ENCODE measurements at places on chromosomes 4 and X. TPM values are rescaled to one million over a fixed set of nuclear protein-coding genes. Genes with fewer than 3 reads are reported as not detected.

The FRG2 gene
- total RNA-seq, result not detected

- H3K27me3 ChIP-seq, result no peaks in the 10 kb centered on the region
- peak overlapping the region; percentile 15 for H3K4me3 ChIP-seq
- no peaks in the 10 kb centered on the region for H3K36me3 ChIP-seq
- H3K27ac ChIP-seq, result peak overlapping the region; percentile 71
These were observed 13.2 kb downstream of the RUFY3 start for GRCh38 chr4:70734971-70735370.

DNA sequence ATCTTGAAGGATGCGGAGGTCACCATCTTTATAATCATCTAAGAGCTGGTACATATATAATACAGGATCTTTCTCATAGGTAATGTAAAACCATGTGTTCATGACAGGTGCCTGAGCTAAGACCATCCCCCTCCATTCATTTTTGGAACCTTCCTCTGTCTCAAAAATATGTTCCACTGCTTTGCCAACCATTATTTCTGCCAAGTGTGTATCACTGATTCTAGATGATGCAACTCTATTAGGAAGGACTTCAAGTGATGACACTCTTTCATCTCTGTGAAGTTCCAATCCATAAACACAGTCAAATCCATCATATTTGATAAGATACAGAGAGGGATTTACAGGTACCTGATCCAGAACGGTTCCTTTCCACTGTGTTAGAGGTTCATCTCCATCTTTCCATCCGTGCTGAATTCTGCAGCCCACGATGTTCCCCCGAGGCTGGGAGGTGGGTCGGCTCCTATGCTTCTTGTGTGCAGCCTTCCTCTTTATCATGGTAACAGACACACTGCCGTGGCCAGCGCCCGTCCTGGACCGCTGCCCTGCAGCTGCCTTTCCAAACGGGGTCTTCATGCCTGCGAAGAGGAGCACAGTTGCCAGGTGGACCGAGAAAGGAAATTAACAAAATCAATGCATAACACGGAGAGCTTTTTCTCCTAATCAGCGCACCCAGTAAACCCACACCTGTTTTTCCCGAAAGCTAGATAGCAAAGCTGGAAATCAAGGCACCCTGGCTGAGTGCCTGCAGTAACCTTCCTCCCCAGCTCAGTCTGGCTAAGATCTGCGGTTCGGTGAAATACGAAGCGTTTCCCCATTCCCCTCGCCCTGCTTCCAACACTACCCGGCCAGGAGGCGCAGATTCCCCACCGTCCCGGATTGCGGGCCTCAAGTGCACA, 718 bp downstream of the SPIN3 start:
- H3K4me3 ChIP-seq, result peak overlapping the region; percentile 58
- H3K4me1 ChIP-seq, result peaks cover 33% of the 10 kb centered on the region
- H3K36me3 ChIP-seq, result no peaks in the 10 kb centered on the region
- DNase-seq, result no peak

The CXCL6 gene
- not detected for total RNA-seq

GRCh38 chr4:115596265-115597001, 483.0 kb upstream of the NDST4 start:
- no peak overlapping the region for H3K27ac ChIP-seq
- H3K4me3 ChIP-seq, result no peak overlapping the region
- no peaks in the 10 kb centered on the region for H3K36me3 ChIP-seq
- no peak for DNase-seq

The PASD1 gene
- not detected for total RNA-seq

The IRS4 gene
- not detected for total RNA-seq

DNA sequence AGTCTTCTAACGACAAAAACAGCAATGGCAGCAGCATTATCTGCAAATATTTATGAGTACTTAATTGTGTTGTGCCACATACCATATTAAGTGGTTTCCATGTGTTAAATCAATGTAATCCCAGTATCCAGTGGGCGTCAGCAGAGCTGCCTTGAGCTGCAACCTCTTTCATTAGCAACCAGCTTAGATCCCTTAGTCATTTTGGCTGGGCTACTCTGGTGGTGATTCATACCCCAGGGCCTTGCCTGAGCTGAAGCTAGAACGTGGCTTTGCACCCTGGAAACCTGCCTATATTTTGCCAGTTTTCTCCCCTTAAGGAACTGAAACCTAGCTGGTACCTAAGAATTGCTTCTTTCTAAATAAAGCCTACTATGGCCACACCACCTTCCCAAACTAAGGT, 474.3 kb upstream of the FTHL17 start:
- no peaks in the 10 kb centered on the region for H3K36me3 ChIP-seq
- no peak for DNase-seq
- no peaks in the 10 kb centered on the region for H3K27me3 ChIP-seq
- no peaks in the 10 kb centered on the region for H3K4me1 ChIP-seq
- no peak overlapping the region for H3K27ac ChIP-seq

The SPANXA1 gene
- not detected for total RNA-seq

GRCh38 chr4:1565598-1566295, 118.4 kb downstream of the FAM53A start:
- peaks cover 10% of the 10 kb centered on the region for H3K4me1 ChIP-seq
- H3K27me3 ChIP-seq, result no peaks in the 10 kb centered on the region
- no peak overlapping the region for H3K27ac ChIP-seq
- H3K36me3 ChIP-seq, result no peaks in the 10 kb centered on the region
- no peak overlapping the region for H3K4me3 ChIP-seq
- DNase-seq, result peak; percentile 42

DNA sequence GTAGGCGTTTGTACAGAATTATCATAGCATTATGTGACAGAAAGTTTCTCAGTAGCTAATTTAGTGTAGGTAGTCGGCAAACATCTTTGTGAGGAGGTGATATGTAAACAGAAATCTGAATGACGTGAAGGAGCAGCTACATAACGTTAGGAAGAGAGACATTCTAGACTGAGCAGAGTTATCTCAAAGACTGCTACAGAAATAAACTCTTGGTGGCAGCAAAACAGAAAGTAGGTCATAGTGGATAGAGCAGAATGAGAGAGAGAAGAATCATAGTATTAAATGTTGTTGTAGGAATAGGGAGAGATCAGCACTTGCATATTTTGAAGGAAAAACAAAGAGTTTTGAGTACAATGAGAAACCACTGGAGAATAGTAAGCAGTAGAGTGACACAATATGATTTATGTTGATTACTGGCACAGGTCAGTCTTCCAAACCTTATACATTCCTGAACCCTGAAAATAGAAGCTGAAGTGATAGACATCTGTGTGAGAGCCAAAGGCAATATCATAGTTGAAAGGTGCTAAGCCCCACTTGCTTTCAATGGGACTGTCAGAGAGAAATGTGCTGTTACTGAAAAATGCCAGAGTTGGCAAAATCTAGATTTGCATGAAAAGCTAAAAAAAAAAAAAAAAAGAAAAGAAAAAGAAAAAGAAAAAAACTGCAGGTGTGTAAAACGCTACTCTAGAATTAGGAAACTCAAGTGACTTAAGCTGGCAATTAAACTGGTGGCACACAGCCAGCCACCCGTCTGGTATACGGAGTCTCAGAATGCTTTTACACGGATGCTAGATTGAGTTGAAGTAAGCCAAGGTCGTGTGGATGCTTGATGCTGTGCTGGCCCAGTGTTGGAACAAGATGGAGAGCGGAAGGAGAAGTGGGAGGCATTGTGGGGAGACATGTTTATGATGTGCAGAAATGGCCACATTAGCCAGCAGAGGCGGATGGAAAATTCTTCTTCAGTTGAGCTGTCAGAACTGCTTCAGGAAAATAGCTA, 750.2 kb upstream of the HS3ST1 start:
- no peaks in the 10 kb centered on the region for H3K27me3 ChIP-seq
- H3K4me1 ChIP-seq, result no peaks in the 10 kb centered on the region
- no peak overlapping the region for H3K27ac ChIP-seq
- H3K36me3 ChIP-seq, result no peaks in the 10 kb centered on the region
- no peak for DNase-seq

DNA sequence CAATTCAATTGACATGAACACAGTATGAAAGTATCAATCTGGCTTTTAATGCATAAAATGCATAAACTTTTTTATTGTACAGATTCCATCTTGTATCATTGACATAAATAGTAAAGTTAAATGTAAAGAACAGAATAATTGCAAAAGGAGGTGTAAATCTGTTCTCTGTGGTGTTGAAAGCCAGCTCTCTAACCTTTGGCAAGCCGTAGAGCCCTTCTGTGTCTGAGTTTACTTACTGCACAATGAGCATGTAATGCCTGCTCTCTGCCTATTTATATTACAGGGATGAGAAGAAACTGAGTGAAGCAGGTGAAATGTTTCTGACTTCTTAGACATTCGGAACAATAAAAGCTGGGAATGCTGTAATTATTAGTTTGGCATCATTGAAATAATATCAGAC, 389.3 kb upstream of the EPHA5 start:
- H3K27me3 ChIP-seq, result no peaks in the 10 kb centered on the region
- no peak overlapping the region for H3K27ac ChIP-seq
- H3K4me1 ChIP-seq, result no peaks in the 10 kb centered on the region
- H3K4me3 ChIP-seq, result no peak overlapping the region
- DNase-seq, result no peak

DNA sequence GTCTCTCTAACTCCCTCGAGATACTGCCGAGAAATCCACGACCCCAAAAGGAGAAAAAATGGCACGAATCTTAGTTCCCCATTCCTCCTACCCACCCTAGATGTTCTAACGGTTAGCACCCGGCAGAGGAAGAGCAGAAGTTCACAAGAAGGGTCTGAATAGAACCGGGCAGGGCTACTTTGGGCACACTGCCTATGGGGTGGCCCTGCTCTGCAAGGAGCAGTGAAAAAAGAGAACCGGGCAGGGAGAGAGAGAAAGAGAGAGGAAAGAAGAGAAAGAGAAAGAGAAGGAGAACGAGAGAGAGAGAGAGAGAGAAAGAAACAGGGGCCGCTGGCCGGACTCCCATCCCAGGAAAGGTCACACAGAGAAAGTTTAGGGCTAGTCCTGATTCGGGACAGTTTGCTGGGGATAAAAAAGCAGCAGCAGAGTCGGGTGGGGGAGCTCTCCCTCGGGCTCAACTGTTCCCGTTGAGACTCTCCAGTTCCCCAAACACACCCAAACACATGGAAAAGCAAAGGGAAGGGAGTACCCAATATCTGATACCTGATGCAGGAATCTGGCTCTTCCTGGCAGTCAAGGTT, 468 bp downstream of the GLA start:
- peak overlapping the region; percentile 89 for H3K4me3 ChIP-seq
- peak overlapping the region; percentile 97 for H3K27ac ChIP-seq
- no peak for DNase-seq
- peaks cover 7% of the 10 kb centered on the region for H3K36me3 ChIP-seq
- peaks cover 27% of the 10 kb centered on the region for H3K4me1 ChIP-seq

- H3K36me3 ChIP-seq, result no peaks in the 10 kb centered on the region
- peaks cover 10% of the 10 kb centered on the region for H3K4me1 ChIP-seq
- H3K27ac ChIP-seq, result no peak overlapping the region
- no peaks in the 10 kb centered on the region for H3K27me3 ChIP-seq
- no peak for DNase-seq
- no peak overlapping the region for H3K4me3 ChIP-seq
These were observed 63.8 kb downstream of the DLG3 start for GRCh38 chrX:70508296-70508911.

DNA sequence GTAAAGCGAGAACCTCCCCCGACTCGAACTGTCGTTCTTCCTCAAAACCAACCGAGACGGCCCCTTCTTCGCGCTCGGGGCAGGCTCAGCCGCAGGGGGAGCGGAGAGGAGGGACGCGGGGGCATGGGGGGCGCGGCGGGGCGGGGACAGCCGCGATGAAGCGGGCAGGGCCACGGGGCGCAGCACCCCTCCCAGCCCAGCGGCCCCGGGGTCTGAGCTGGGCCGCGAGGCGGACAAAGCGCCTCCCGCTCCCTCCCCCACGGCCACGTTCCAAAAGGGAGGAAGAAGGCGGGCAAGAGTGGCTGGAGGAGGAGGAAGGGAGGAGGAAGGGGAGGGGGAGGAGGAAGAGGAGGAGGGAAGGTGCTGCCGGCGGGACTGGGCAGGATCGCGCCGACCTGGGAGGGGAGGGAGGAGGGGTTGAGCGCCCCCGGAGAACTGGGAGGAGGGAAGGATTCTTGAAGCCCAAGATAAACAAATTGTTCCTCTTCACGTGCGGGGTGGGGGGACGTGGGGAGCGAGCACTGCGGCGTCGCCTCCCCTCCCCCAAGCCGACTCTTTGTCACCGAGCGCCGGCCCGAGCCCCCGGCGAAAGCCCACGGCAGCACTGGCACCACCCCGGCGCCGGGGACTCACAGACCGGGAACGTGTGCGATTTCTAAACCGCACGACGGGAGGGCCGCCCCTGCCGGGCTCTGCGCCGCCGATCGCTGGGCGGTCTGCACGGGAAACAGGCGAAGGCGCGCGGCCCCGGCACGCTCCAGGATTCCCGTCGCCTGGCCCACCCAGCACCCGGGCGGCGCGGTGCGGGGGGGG, 2.9 kb downstream of the MAML3 start:
- H3K36me3 ChIP-seq, result no peaks in the 10 kb centered on the region
- DNase-seq, result peak; percentile 86
- H3K27me3 ChIP-seq, result no peaks in the 10 kb centered on the region
- H3K4me1 ChIP-seq, result peaks cover 28% of the 10 kb centered on the region
- H3K27ac ChIP-seq, result peak overlapping the region; percentile 49
- peak overlapping the region; percentile 88 for H3K4me3 ChIP-seq

- no peak overlapping the region for H3K4me3 ChIP-seq
- no peak for DNase-seq
- H3K27ac ChIP-seq, result no peak overlapping the region
- no peaks in the 10 kb centered on the region for H3K4me1 ChIP-seq
- no peaks in the 10 kb centered on the region for H3K27me3 ChIP-seq
These were observed 66.2 kb downstream of the MAB21L2 start for GRCh38 chr4:150648123-150648522.

GRCh38 chr4:65653740-65654361, 16.4 kb downstream of the EPHA5 start:
- H3K27me3 ChIP-seq, result no peaks in the 10 kb centered on the region
- H3K4me3 ChIP-seq, result no peak overlapping the region
- no peak for DNase-seq
- H3K27ac ChIP-seq, result no peak overlapping the region

DNA sequence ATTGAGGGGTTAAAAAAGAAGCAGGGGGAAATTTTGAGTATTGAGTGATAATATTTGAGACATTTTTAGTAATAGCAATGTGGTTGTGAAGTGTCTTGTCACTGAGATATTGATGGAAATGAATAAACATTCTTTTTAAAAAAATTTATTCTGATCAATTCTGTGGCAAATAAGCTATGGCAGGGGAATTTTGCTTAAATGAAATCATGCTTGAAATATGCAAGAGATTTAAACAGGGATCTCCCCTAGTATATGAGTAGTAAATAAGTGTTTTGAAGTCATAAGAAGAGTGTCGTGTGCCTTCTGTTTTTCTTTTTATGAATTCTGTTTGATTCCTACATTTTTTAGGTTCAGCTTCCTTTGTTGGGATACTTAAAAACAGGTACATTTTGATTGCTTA, 23.2 kb downstream of the IL15 start:
- no peak for DNase-seq
- H3K27me3 ChIP-seq, result no peaks in the 10 kb centered on the region
- H3K4me1 ChIP-seq, result no peaks in the 10 kb centered on the region
- H3K27ac ChIP-seq, result no peak overlapping the region
- no peaks in the 10 kb centered on the region for H3K36me3 ChIP-seq
- H3K4me3 ChIP-seq, result no peak overlapping the region

Measured in CD4-positive, alpha-beta memory T cell (primary cell).